ENCODE measurements at places on chromosomes 6 and 20. TPM values are rescaled to one million over a fixed set of nuclear protein-coding genes. Genes with fewer than 3 reads are reported as not detected.

DNA sequence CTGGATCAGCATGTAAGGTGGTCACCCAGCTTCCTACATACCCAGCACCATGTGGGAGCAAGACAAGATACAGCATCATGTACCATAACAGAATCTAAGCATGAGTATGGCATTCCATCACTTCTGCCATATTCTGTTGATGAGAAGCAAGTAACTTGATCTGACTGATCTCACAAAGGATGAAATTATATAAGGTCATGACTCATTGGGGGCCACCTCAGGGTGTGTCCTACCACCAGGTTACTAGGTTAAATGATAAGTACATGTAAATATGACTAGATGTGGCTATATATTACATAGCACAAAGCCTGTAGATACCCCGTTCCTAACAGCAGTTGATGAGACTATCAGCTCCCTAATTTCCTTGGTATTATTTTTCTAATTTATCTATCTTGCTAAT, 213.1 kb downstream of the DOK5 start:
- H3K4me1 ChIP-seq: no peaks in the 10 kb centered on the region
- H3K4me3 ChIP-seq: no peak overlapping the region
- no peaks in the 10 kb centered on the region for H3K36me3 ChIP-seq
- no peak overlapping the region for H3K27ac ChIP-seq
- peaks cover under 1% of the 10 kb centered on the region for H3K27me3 ChIP-seq

ENPP1 gene
- total RNA-seq: 4.4 TPM

DNA sequence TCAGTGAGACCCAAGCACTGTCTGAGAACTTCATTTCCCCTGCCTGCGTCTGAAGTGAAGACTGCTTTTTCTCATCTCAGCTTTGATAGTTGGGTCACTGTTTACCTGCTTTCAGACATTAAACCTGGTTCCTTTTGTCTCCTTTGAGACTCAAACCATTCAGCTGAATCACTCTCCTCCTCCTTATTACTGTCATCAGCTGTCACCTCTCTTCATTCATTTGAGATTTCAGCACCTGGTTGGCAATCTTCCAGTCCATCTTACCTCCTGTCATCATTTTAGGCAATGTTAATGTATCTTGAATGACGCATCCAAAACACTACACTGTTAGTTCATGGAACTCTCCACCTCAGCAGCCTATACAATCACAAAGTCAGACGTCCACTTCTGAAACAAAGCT, 34.3 kb upstream of the SOX4 start:
- no peak for DNase-seq
- no peak overlapping the region for H3K4me3 ChIP-seq
- no peak overlapping the region for H3K27ac ChIP-seq
- H3K4me1 ChIP-seq: peaks cover 4% of the 10 kb centered on the region
- H3K27me3 ChIP-seq: no peaks in the 10 kb centered on the region

DNA sequence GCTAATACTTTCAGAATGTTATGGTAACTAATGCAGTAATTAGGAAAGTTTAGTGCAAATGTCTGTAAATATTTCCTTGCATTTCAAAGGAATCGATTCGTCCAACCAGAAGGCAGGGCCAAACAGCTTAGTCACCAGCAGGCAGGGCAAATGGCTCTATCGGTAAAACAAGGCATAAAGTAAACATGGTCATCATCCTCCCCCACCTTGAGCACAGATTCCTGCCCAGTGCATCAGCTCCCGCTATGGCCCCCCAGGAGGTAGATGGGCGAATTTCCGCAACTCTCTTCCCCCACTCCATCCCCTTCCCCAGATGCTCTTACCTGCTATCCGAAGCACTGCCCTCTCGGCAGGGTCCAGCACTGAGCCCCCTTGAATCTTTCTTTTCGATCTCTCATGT, 103.8 kb upstream of the BEND6 start:
- peak overlapping the region; percentile 52 for H3K4me3 ChIP-seq
- H3K36me3 ChIP-seq: no peaks in the 10 kb centered on the region
- no peaks in the 10 kb centered on the region for H3K27me3 ChIP-seq
- H3K4me1 ChIP-seq: peaks cover 19% of the 10 kb centered on the region
- DNase-seq: no peak
- H3K27ac ChIP-seq: peak overlapping the region; percentile 8

OR2J3 gene
- total RNA-seq: not detected

GRCh38 chr6:139600343-139600742, 225.9 kb upstream of the CITED2 start:
- DNase-seq: no peak
- no peak overlapping the region for H3K4me3 ChIP-seq
- H3K36me3 ChIP-seq: no peaks in the 10 kb centered on the region
- peaks cover 19% of the 10 kb centered on the region for H3K4me1 ChIP-seq
- no peaks in the 10 kb centered on the region for H3K27me3 ChIP-seq

HMGN3 gene
- 37.7 TPM for total RNA-seq

DNA sequence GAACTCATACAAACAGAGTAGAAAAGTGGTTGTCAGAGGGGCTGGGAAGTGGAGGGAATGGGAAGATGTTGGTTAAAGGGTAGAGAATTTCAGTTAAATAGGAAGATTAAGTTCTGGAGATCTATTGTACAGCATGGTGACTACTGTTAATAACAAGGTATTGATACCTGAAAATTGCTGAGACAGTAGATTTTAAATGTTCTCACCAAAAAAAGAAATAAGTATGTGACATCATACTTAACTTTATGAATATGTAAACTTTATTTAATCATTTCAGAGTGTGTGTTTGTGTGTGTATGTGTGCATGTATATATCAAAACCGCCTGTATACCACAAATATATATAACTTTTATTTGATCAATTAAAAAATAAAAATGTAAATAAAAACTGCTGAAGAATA, 896.4 kb downstream of the TFAP2A start:
- H3K36me3 ChIP-seq: no peaks in the 10 kb centered on the region
- no peak overlapping the region for H3K27ac ChIP-seq
- DNase-seq: no peak
- H3K27me3 ChIP-seq: no peaks in the 10 kb centered on the region

HMGA1 gene
- total RNA-seq: 163 TPM

MUC22 gene
- 0.24 TPM for total RNA-seq

GRCh38 chr6:138527411-138528088, 28.3 kb upstream of the NHSL1 start:
- no peaks in the 10 kb centered on the region for H3K27me3 ChIP-seq
- H3K27ac ChIP-seq: no peak overlapping the region
- H3K4me3 ChIP-seq: no peak overlapping the region
- no peaks in the 10 kb centered on the region for H3K4me1 ChIP-seq
- no peak for DNase-seq
- no peaks in the 10 kb centered on the region for H3K36me3 ChIP-seq

- no peak for DNase-seq
- no peak overlapping the region for H3K4me3 ChIP-seq
- H3K4me1 ChIP-seq: no peaks in the 10 kb centered on the region
- H3K27me3 ChIP-seq: peaks cover under 1% of the 10 kb centered on the region
- no peak overlapping the region for H3K27ac ChIP-seq
These were observed 52.1 kb downstream of the HNF4A start for GRCh38 chr20:44407402-44408184.

PRR18 gene
- total RNA-seq: not detected
